Left lobe of liver (tissue), 2 donors: ENCODE measurements at places on chromosomes 12 and 14. TPM values are rescaled to one million over a fixed set of nuclear protein-coding genes. Genes with fewer than 3 reads are reported as not detected.

The LIN7A gene
- 9.5 TPM for total RNA-seq

The RITA1 gene
- 28.4 TPM for total RNA-seq

The KRT6C gene
- not detected for total RNA-seq

The OTX2 gene
- not detected for total RNA-seq

The FOXM1 gene
- 0.86 TPM for total RNA-seq

The AKAP5 gene
- 0.45 TPM for total RNA-seq

The DBX2 gene
- total RNA-seq, result not detected

The PIP4P1 gene
- total RNA-seq, result 11.7 TPM

The VPS33A gene
- total RNA-seq, result 8.4 TPM

The OR6C2 gene
- not detected for total RNA-seq

The GALNT16 gene
- total RNA-seq, result 1.1 TPM

- DNase-seq, result no peak
Measured at GRCh38 chr12:122052285-122052684, 26.3 kb upstream of the MLXIP start.

- no peak for DNase-seq
Measured at GRCh38 chr14:94388027-94388383, 397 bp downstream of the SERPINA1 start.

GRCh38 chr14:64943556-64943955 is 1.0 kb upstream of the GPX2 start:
- peak; percentile 43 for DNase-seq

DNA sequence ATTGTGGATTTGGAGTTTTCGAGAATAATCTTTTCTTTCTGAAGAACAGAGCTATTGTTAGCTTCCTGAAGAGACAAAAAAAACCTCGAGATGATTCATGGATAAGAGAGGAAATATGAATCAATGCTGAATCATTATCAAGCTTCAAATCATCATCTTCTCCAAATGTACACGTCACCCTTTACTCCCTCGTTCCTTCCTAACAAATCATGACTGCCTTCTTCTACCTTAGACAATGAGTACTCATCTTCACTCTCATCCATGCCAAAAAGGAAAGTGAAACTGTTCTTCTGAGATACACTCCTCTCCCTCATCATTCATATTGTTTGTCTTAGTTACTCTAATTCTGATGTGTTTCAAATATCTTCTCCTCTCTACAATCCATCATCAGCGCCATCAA is 1115.8 kb upstream of the ATXN7L3B start:
- no peak for DNase-seq

GRCh38 chr12:113678223-113679119 is 206.8 kb upstream of the LHX5 start:
- DNase-seq, result no peak

DNA sequence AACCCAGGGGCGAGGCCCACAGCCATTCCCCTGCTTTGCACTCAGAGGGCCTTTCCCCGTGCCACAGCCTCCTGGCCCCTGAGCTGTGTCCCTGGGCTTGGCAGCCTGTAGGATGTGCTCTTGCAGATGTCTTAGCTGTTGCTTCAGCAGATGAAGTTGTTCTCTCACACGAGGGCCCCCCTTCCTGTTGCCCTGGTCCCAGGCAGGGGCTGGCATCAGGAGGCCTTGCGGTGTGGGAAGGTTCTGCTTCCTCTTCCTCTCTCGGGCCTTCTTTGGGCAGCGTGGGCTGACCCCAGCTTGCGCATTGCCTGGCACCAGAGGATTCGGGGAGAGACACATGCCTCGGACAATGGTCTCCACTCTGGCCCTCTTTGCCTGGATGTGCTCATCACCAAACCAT is 12.7 kb downstream of the PROX2 start:
- DNase-seq, result no peak

DNA sequence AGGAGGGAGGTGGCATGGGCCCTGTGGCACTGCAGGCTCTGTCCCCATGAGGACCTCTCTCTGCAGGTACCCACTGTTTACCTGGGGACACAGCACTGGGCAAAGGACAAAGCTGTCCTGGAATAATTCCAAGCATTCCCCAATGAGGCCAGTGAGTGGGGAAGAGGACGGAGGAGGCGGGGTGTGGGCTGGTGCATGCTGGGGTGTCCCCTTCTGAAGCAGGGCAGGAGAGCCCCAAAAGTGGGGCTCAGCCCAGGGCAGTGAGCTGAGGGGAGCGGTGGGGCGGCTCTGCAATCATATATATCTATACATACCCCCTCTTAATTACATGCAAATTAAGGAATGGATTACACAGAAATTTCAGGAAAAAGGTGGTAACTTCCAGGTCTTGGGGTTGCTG is 315.8 kb downstream of the ADGRD1 start:
- DNase-seq, result no peak

- DNase-seq, result no peak
Measured at GRCh38 chr14:105862581-105863239, 336.3 kb downstream of the TMEM121 start.

DNA sequence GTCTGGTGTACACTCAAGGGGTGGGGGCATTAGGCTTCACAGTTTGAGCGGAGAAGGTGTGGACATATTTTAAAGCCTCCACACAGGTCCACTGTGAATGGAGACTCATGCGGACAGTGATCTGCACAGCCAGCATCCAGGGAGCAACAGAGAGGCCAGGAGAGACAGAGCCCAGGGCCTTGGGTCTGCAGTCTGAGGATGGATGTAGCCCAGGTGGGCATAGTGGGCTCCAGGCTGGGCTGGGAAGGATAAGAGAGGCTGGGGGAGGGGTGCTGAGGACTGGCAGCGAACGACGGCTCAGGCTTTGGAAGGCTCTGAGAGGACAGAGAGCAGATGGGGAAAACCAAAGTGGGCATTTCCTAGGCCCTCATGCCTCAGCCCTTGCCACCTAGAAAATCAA is 128.8 kb downstream of the PAPOLA start:
- peak; percentile 21 for DNase-seq

- DNase-seq, result no peak
Measured at GRCh38 chr12:111143271-111143670, 222.9 kb upstream of the MYL2 start.

GRCh38 chr12:6082613-6083012 is 41.9 kb downstream of the VWF start:
- no peak for DNase-seq

DNA sequence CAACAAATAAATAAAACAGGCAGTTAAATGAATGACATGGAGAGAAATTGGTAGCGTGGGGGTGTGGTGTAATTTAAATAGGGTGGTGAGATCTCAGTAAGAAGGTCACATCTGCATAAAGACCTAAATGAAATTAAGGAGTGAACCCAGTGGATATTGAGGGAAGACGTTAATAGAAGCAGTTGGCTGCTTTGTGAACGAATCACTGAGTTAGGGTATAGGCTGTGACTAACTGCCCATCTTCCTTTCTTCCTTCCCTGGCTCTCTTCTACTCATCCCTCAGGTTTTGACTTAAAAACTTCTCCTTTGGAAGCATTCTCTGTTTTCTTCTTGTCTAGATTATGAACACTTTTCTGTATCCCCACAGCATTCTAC is 64.7 kb downstream of the BTG1 start:
- DNase-seq, result no peak

DNA sequence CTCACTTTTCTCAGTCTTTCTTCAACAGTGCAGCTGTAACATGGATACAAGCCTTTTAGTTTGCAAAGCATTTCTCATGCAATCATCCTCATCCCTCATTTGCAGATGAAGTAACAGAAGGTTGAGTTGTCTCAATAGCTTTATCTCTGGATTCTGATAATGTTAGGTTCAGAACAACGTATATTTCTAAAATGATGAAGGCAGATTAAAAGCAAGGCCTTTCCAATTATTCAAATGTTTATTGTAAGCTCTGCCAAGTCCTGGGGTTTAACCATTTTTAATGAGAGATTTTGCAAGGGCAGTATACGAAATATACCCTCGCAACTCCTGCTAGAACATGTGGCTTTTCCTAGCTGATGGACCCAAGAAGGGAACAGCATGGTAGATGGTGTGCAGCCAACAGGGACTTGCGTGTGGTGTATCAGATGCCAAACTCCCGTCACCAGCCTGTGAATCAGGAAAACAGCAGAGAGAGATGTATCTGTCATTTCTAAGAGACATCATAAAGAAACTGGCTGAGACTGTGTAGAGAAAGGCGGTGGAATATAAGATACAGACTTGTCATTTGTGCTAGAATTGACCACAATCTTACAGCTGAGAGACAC is 319.7 kb downstream of the MED13L start:
- no peak for DNase-seq

GRCh38 chr12:3962631-3963483 is 89.7 kb upstream of the PARP11 start:
- no peak for DNase-seq

- no peak for DNase-seq
Measured at GRCh38 chr12:26302776-26303175, 107.4 kb downstream of the SSPN start.

DNA sequence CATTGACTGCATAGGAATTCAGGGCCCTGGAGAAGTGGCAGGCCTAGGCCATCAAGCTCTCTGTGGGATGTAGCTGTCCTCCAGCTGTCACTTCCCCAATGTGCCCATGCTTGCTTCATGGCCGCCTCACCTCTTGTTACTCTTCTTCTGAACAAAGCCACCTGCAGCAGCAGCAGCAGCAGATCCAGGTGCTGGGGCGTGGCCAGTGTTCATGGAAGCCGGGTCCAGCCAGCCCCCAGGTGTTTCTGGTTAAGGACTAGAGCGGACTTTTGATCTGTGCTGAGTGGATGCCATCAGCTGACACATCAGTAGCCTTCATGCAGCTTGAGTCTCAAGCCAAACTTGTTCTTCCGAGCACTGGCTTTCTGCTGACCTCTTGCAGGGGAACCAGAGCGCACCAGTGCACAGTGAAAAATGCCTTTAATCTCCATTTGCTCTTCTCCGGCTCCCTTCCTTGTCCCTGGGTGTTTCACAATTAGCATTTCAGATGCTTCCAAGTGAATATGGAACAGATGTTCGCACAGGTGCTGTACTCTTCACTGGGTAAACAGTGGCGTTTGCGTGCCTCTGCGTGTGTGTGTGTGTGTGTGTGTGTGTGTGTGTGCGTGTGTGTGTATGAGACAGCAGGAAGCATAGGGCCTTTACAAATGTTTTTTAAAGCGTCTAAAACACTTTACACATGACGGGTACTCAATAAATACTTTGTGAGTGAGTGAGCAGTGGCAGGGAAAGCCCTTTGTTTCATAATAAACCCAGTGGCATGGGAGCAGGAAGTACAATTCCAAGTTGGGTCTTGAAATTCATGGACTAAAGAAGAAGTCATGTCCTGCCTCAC is 20.1 kb downstream of the TPCN1 start:
- no peak for DNase-seq

- no peak for DNase-seq
Measured at GRCh38 chr12:31035967-31036665, 37.5 kb upstream of the DDX11 start.

- DNase-seq, result no peak
Measured at GRCh38 chr12:14845350-14845750, 2.0 kb upstream of the ART4 start.

GRCh38 chr12:21165048-21165447 is 34.1 kb downstream of the SLCO1B1 start:
- DNase-seq, result no peak

DNA sequence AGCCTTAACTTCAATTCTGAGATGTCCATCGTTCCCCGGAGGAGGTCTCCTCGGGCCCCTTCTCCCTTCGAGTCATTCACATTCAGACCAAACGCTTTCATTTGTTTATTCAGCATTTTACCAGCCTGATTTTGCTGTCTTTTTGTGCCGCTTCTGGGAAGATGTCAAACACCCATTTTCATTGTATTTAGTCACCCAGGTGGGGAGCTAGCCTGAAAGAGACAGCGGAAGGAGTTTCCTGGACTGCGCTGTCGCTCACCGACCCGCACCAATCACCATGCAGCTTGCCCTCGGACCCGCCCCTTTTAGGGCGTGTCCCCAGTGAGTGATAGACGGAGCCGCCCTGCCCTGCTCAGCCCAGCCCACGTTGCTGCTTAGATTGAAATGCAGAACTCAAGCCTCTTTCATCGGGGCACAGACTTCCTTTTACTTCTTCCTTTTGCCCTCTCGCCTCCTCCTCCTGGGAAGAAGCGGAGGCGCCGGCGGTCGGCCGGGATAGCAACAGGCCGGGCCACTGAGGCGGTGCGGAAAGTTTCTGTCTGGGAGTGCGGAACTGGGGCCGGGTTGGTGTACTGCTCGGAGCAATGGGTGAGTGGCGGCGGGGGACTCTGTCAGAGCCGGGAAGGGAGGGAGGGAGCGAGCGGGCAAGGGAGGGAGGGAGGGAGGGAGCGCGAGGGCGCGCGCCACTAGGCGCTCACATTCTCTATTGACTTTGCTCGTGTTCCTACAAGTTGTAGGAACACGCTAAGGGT is at the start of gene PAX9:
TSS of gene PAX9 (plus strand) at position 355 of the 752 bp plus-strand sequence. CDS start at position 585, 230 bp downstream.
- DNase-seq, result no peak

GRCh38 chr14:89125216-89125615 is 291.8 kb downstream of the FOXN3 start:
- no peak for DNase-seq

GRCh38 chr12:92096346-92097136 is 49.1 kb downstream of the BTG1 start:
- no peak for DNase-seq

DNA sequence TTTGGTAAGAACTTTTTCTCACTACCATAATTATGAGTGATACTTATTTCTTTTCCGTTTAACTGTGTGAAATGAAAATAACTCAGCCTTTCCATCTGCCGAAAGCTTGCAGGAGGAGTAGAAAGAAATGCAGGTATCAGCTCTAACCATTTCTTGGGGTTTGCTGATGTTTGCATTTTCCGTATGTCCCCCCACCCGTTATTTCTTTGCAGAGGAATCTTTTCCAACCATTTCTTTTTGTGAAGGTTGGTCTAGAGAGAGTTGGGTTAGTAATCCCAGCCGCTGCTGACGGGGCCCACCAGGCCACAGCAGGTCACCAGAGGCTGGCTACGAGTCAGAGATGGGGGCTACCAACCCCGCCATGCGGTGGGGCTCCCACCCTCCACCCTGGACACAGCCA is 7.0 kb upstream of the PIWIL1 start:
- DNase-seq, result no peak
